Activated CD4-positive, alpha-beta T cell treated with anti-CD3 and anti-CD28 coated beads for 4 hours (primary cell): ENCODE measurements at places on chromosomes 6 and 20.

- DNase-seq, result no peak
Measured at GRCh38 chr6:86456821-86457220, 480.5 kb upstream of the HTR1E start.

DNA sequence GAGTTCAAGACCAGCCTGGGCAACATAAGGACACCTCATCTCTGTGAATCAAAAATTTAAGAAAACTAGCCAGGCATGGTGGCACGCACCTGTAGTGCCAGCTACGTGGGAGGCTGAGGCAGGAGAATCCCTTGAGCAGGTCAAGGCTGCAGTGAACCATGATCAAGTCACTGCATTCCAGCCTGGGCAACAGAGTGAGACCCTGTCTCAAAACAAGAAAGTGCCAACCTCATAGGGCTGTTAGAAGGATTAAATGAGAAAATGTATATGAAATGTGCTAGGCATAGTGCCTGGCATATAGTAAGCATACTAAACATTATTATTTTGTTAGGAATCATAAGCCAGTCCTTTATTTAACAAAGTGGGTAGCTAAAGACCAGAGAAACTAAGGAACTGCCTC, 9.1 kb upstream of the MDGA1 start:
- DNase-seq, result no peak

- DNase-seq, result no peak
Measured at GRCh38 chr20:50904067-50904570, 27.1 kb downstream of the ADNP start.

GRCh38 chr6:167112421-167112820, 10.5 kb upstream of the CCR6 start:
- DNase-seq, result no peak

- DNase-seq, result no peak
Measured at GRCh38 chr20:21511850-21512633, 1.8 kb downstream of the NKX2-2 start.

- no peak for DNase-seq
Measured at GRCh38 chr6:29759457-29759856, 36.2 kb downstream of the HLA-F start.

- no peak for DNase-seq
Measured at GRCh38 chr6:161482517-161482858, 208.6 kb upstream of the AGPAT4 start.

- DNase-seq, result no peak
Measured at GRCh38 chr6:40695750-40696415, 108.7 kb upstream of the LRFN2 start.

DNA sequence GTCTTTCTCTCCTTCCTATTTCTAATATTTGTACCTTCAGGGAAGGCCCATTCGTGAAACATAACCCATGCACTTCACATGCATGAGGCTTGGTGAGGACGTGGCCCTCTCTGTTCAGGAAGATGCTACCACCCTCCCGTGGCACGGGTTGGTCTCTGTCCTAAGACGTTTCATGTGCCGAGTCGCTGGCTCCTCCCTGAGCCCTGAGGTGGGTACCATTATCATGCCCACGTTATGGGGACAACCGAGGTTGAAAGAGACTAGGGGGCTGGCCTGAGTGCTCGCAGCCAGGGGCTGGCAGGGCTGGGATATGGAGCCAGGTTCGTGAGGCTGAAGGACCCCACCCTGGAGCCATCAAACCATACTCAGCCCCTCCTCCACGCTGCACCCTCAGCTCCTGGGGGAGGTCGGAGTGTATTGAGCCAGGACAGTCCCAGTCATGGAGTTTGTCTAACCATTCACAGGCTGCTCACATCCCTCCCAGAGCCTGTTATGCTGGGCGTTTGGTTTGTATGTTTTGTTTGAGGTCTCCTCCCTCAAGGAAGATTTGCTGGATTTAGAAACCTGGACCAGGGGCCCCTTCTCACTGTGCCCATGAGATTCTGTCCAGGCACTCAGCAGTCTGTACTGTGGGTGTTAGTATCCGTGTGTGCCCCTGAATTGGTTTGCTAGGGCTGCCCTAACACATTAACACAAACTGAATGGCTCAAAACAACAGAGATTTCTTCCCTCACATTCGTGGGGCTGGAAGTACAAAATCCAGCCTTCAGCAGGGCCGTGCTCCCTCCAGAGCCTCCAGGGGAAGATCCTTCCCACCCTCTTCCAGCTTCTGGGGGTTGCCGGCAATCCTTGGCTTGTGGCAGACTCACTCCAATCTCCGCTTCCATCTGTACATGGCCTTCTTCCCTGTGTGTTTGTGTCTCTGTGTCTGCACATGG, 88.3 kb downstream of the ANKRD60 start:
- DNase-seq, result no peak

- no peak for DNase-seq
Measured at GRCh38 chr6:80725156-80725930, 618.9 kb downstream of the BCKDHB start.

- no peak for DNase-seq
Measured at GRCh38 chr6:364609-365540, 26.7 kb upstream of the IRF4 start.

DNA sequence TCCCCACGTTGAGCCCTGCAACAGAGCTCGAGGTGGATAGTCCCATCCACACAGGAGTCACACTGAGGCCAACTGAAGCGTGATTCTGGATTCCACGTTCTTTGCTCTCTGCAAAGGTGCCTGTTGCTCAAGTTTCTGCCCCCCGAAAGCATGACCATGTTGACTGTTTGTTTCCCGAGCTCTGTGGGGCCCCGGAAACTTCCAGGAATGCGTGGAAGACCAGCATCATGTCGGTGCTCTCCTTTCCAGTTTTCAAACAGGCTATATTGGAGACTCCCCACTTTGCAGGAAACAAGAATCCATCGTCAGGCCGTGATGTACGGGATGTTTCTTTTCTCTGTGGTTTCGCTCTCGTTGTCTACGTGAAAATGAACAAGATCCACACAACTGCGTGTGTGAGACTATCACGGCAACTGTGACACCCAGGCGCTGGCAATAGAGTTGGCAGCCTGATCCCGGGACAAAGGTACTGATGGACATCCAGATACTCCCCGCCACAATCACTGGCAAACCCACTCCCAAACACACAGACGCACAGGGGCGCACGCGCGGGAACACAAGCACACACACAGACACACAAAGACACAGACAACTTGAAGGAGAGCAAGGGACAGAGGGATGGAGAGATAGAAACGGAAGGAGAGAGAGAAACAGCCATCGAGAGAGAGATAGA, 444.6 kb upstream of the DEFB115 start:
- no peak for DNase-seq

DNA sequence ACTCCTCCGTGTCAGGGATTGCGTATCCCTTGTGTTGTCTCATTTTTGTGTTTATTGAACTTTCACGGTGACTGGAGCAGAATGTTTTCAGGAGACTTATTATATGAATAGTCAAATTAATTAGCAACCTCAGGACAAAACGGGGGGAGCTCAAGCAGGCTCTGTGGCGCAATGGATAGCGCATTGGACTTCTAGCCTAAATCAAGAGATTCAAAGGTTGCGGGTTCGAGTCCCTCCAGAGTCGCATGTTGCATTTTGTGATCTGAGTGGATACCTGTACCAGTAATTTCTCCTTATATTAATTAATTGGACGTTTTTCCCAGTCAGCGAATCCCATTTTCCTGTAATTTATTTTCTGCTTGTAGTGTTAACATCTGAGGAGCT, 89.1 kb upstream of the ZNF184 start:
- no peak for DNase-seq

DNA sequence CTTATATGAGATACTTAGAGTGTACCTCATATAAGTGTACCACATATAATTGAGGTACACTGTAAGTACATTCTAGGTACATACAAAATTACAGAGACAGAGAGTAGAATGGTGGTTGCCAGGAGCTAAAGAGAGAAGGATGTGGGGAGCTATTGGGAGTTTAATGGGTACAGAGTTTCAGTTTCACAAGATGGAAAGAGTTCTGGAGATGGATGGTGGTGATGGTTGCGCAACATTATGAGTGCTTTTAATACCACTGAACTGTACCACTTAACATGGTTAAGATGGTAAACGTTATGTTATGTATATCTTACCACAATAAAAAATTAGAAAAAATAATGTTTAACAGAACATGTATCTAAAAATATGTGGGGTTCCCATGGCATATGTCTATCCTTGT, 69.4 kb downstream of the PRND start:
- no peak for DNase-seq

GRCh38 chr6:161494566-161494965, 220.7 kb upstream of the AGPAT4 start:
- DNase-seq, result no peak

GRCh38 chr6:113015249-113015648, 668.1 kb downstream of the RFPL4B start:
- DNase-seq, result no peak

- no peak for DNase-seq
Measured at GRCh38 chr6:54621285-54621684, 225.3 kb upstream of the FAM83B start.

DNA sequence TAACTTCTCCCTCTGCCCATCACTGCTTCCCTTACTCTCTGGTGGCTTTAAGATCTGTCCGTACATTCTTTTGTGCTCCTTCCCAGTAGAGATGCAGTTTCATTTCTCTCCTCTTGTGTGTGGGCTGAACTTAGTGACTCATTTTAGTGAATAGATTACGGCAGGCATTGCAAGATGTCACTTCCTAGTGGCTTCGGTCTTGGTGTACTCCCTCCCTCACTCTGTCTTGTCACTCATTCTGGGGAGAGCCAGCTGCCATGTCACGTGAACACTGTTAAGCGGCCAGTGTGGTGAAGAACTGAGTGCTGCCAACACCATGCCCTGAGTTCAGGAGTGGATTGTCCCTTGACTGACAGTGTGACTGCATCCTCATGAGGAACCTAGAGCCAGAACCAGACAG, 115.9 kb downstream of the OTOR start:
- DNase-seq, result no peak

DNA sequence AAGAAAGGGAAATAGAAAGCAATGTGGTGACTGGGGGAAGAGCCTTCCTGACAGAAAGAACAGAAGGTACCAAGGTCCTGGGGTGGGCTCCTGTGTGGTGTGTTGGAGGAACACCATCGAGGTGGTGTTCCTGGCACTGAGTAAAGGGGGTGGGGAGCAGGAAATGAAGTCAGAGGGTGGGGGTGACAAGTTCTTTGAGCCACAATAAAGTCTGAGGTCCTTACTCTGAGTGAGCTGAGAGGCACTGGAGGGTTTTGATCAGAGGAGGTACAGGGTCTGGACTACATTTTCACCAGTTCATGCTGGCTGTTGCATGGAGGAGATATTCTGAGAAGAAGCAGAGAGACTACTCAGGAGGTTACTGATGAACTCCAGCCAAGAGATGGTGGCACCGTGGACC, 198.2 kb downstream of the GMPR start:
- peak; percentile 41 for DNase-seq

DNA sequence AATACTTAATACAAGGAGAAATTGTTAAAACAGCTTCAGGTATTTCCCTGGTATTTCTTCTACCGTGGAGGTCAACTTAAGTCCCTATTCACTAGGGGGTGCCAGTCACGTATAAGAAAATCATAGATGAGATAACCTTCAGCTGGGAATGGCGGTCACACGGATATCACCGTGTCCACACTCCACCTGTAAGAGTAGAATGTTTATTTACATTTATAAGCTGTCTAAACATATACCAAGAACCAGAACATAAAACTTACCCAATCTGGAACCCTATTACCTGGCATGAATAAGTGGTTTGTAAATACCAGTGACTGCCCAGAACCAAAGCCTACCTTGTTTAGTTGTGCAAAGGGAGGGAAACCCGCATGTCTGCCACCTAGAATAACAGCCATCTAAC, 1.9 kb upstream of the ELOVL4 start:
- DNase-seq, result peak; percentile 49

DNA sequence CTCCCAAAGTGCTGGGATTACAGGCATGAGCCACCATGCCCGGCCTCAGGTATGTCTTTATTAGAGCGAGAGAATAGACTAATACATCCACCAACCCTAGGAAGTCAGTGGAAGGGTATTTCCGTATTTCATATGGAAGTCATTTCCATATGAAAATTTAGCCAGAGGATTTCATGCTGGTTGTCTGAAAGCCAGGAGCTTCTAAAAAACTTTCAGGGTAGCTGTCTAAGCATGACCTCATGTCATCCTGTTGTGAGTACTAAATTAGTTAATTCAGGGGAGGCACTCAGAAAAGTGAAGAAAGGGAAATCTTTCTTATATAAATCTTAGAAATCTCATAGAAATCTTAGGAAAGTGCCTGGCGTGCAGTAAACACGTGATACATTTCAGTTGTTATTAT, 16.5 kb downstream of the SLC52A3 start:
- no peak for DNase-seq
